ENCODE measurements at places on chromosomes 2 and 18.

DNA sequence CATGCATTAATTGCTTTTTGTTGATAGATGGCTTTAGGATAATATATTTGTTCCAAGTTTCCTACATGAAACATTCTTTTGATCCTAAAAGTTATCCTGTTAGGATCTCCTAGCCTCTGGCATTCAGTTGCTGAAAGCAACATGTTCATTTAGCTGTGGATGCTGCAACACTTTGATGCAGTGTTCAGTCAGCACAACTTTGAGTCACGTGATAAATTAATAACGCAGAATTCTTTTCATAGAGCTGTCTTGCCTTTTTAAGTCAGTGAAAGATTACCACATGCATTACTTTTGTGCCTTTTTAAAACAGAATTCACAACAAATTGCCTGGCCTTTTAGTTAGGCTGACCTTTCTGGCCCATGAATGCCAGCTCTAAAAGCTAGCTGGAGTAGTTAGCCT lies 1467.9 kb upstream of the ZEB2 start:
- no peak for ATAC-seq

DNA sequence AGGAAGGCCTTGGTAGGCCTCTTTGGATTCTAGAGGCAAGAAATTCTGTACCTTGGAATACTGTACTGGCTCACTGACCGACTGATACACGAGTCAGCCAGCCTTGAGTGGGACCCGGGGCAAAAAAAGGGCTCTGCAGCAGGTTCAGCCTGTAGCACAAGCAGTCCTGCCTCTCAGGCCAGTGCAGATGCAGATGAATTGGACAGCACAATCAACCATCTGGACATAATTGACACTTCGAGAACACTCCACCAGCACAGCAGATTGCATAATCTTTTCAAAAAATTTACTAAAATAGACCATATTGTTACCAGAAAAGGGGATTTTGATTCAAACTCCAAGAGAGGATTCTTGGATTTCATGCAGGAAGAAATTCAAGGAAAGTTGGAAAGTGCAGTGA lies 241.6 kb downstream of the RPIA start:
- no peak for ATAC-seq

DNA sequence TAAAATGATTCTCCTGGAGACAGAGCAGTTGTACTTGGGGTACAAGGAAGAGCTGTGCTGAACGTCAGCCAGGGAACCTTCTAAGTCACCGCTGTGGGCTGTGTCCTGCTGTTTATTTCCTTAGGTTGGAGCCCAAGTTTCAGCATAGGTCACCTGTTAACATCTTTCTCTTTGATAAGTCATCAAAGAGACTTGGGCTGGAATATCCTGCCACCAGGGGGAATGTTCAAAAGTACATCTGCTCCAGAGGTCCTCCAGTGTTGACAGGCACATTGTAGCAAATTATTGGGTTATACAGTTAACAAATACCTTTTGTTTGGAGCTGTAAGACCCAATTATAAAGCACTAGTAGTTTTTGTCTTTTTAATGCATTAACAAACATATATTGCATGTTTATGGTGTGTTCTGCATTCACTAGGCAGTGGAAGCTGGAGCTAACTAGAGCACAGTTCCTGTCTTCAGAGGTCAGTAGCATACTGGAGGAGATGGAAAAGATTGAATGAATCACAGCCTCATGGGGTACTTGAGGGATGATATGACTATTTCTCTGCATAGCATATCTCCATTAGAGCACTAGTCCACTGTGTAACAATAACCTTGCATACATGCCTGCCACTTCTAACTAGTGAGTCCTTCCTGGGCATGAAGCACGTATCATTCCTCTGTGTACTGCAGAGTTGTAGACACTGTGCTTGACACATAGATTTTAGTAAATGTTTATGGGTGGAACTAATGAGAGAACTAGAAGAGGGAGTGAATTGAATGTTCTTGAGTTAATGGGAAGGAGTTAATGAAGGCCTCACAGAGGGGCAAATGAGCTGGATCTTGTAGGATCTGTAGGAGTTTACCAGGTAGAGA lies 182.1 kb downstream of the AGAP1 start:
- ATAC-seq, result no peak

GRCh38 chr2:98556344-98557033 lies 51.8 kb downstream of the COA5 start:
- no peak for ATAC-seq

DNA sequence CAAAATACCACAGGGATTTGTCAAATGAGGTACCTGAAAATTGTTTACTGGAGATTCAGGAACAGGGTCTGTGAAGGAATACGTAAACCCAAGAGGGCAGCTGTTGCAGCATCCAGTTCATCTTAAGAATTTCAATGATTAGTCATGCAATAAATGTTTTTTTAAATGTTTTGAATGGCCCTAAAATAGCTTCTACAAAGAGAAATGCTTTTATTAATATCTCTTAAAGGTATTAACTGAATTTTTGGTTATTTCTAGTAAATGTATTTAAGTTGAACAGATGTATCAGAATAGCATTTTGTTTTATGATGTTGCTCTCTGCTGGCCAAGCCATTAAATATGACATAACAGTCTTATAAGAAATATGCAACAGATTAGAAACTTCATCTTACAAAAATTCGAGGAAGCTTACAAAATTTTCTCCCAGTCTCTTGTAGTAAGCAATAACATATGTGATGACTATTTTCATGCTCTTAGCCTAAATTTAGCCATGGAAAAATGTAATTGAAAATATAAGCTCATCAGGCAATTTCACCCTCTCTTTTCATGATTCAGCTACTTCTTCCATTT lies 863.9 kb downstream of the SUCLG1 start:
- no peak for ATAC-seq

GRCh38 chr18:79515944-79516351 lies 120.2 kb downstream of the NFATC1 start:
- ATAC-seq, result no peak

- no peak for ATAC-seq
Observed at GRCh38 chr2:1837022-1837421, 92.7 kb upstream of the PXDN start.

DNA sequence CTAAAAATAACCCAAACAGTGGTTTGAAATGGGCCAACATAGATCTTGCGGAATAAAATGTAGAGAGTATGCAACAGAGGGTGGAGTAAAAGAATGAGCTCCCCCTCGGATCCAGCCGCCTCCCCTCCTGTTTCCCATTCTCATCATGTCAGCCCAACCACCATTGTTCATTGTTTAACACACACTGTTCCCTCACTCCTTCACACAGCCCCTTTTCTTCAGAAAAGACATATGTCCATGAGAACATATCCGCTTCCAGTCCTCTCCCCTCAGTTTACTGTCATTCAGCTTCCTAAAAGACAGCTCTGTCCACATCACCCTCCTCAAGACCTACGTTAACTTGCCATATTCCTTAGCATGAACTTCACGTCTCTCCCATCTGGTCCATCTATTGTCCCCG lies 62.9 kb upstream of the SERTAD2 start:
- ATAC-seq, result no peak

DNA sequence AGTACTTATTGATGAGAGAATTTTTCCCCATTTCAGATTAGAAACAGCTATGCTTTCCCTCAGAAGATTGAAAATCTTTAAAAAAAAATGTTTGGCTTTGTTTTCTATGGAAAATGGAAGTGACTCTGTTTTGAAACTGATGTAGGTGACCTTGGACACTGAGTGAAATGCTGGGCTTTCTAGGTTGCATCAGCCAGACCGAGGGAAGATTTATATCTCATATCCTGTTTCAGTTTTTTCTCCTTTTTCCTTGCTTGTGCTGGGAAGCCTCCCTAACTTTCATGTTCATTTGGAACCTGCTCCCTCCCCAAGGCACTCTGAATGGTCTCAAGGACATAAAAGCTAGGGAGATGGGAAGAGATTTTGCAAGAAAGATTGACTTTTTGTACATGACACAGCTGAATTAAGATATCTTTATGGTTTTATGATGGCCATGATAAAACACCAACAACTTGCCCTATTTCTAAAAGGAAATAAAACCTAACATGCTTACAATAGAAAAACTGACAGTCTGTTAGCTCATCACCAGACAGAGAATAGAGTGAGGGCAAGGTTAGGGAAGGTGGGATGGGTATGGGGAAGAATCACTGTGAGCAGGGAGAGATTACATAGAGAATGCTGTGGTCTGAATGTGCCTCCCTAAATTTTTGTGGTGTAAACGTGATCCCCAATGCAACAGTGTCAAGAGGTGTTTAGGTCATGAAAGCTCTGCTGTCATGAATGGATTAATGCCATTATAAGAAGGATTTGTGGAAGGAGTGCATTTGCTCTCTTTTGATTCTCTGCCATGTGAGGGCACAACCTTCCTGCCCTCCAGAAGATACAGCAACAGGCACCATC lies 249.7 kb downstream of the TPGS2 start:
- ATAC-seq, result no peak

DNA sequence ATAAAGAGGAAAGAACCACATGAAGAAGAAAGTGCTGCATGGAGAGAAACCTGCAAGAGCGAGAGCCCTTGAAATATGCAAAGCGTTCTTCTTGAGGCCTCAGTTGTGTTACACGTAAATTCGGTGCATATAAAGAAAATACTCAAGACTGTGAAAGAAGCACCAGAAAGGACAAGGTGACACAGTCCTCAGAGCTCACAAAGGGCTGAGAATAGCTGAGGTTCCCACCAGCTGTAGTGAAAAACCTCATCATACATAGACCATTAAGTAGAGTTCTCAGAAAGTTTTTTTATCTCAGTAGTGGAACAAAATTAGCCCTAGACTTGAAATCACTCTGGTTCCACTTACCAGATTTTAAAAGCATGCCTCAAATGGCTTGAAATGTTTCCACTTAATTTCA lies 980.7 kb upstream of the CRIM1 start:
- no peak for ATAC-seq

DNA sequence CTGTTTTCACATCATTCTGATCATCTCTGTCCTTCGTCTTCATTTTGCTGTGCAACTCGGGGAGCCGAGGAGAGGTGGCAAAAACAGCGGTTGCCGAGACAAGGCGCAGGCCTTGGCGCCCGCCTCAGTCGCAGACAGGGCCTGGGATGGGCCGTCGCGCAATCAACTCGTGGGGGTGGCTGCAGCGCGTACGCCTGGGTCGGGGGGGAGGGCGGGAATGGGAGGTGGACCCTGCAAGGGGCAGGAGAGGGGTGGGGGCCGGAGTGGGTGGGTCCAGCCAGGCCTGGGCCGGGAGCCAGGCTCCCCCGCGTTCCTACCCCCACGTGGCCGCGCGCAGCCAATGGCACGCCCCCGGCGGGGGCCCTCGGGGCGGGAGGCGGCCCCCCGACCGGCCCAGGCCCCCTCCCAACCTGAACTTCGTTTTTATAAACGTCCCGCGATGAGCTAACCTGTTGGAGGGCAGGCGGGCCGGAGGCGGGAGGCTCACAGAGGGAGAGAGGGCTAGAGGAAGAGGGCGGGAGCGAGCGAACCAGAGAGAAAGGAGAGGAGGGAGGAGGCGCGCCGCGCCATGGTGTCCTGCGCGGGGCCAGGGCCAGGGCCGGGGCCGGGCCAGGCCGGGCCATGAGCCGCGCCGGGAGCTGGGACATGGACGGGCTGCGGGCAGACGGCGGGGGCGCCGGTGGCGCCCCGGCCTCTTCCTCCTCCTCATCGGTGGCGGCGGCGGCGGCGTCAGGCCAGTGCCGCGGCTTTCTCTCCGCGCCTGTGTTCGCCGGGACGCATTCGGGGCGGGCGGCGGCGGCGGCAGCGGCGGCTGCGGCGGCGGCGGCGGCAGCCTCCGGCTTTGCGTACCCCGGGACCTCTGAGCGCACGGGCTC lies at the start of gene HOXD13:
TSS of gene HOXD13 (plus strand) at position 452 of the 875 bp plus-strand sequence. CDS start at position 622, 170 bp downstream.
- ATAC-seq, result no peak

DNA sequence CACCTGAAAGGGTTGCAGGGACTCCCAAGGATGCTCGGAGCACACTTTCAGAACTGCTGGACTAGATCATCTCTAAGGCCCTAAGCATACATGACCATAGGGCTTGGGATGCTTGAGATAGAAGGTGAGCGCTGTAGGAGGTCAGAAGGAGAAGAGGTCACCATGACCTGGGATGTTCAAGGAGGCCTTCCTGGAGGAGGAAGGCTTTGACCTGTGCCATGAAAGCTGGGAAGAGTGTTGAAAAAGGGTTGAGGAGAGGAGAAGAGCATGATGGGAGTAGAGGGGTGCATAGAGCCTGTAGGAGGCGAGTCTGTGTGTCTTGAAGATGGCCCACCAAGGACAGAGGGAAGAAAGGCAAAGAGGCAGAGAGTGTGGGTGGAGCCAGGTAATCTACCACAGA lies 222.4 kb downstream of the LOXHD1 start:
- no peak for ATAC-seq

DNA sequence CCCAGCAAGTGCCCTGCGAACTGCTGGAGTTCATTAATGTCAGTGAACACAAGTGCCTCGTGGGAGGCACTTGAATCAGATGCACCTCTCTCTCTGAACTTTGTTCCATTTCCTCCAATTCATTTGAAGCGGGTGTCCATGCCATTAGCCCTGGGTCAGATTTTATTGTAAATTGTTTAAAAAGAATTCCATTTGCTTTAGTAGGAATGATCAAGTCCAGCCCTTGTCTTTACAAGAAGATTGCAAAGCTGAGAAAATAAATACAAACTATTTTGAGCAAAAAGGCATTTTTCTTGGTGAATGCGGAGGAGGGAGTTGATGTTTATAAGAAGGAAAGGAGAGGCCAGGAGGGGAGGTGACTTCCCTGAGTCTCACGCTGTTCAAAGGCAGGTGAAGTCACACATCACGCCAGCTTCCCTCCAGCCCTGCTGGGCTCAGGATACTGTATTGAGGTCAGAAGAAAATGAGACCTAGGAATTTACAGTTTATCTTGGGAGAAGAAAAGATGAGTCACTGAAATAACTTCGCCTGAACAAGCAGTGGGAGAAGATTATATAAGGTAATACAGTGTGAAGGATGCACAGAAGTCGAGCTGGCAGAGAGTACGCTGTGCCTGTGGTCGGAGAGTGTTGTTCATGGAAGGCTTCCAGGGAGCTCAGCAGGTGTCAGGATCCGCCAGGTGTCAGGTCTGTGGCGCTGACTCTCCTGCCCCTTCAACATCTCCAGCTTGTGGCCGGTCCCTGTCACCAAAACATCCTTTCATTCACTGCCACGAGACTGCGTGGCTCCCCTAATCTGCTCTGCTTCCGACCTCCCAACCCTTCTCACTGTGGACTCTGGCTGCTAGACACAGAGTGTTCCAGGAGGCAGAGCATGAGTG lies 36.5 kb downstream of the EFR3B start:
- ATAC-seq, result peak; percentile 68

GRCh38 chr2:234548695-234549420 lies 52.0 kb upstream of the ARL4C start:
- peak; percentile 65 for ATAC-seq

DNA sequence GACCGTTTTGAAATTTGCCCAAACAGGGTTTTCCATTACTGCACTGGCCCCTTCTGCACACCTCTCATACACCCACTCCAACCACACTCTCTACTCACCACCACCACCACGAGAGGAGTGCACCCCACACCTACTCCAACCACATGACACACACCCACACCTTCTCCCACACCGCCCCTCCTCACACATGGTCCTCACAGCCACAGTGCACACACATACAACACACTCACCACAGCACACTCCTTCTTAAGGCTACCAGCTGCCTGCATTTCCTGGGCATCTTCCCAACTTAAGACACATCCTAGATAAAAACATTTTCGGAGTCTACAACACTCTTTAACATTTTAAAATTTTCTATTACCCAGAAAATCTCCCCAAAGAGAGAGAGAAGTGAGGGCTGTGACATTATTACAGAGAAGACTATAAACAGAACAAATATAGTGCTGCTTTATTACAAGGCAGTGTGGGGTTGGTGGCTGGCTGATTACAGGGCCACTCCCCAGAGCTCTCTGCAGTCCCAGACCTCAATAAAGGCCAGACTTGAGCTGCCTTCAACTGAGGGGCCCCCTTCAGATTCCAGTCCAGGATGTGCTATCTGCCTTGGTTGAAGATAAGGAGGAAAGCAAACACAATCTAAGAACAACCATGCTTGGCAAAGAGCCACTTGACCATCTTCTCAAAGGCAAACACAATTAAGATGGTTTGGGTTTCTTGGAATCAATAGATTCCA lies 36.1 kb downstream of the NHEJ1 start:
- ATAC-seq, result no peak

Data from gastroesophageal sphincter (tissue), 4 donors.